ENCODE measurements at places on chromosomes 6 and 20.
A peak's percentile ranks its signal among the peaks of the same experiment; 100 is the strongest.

- no peak for DNase-seq
Observed at GRCh38 chr6:169962604-169963469, 211.4 kb downstream of the ERMARD start.

DNA sequence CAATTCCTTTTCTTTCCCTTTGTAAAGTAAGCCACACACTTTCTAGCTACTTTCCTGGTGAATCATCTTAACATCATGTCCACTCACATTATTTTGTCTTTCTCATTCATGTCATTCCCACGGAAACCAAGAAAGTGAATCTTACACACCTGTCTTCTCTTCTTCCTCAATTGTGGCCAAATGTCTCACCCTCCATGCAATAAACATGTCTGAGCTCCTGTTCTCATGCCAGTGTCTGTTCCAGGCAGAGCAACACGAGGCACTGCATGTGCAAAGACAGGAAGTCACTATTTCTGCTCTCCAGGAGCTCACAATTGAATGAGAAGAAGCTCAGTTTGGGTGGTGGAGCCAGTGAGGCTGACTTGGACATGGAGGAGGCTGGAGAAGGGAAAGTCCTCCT, 29.0 kb upstream of the TMEM244 start:
- DNase-seq = no peak

- DNase-seq = no peak
Observed at GRCh38 chr6:12545619-12546409, 170.8 kb upstream of the PHACTR1 start.

- peak; percentile 94 for DNase-seq
Observed at GRCh38 chr6:33208091-33208967, at the start of gene RING1. TSS of gene RING1 (plus strand) at chr6:33208500. CDS start at chr6:33208823, 323 bp downstream.

GRCh38 chr20:33859157-33859695, 48.1 kb downstream of the CHMP4B start:
- no peak for DNase-seq

- no peak for DNase-seq
Observed at GRCh38 chr6:150877928-150878327, 12.4 kb downstream of the MTHFD1L start.

GRCh38 chr20:20102163-20102562, 49.8 kb downstream of the CFAP61 start:
- DNase-seq = no peak

- no peak for DNase-seq
Observed at GRCh38 chr6:147603392-147604081, 95.0 kb downstream of the SAMD5 start.

GRCh38 chr6:42104095-42104803, 38.2 kb downstream of the C6orf132 start:
- peak; percentile 84 for DNase-seq

- DNase-seq = peak; percentile 60
Observed at GRCh38 chr20:47502271-47503239, 868 bp downstream of the NCOA3 start.

GRCh38 chr20:33940666-33941065, 53.0 kb upstream of the RALY start:
- no peak for DNase-seq

DNA sequence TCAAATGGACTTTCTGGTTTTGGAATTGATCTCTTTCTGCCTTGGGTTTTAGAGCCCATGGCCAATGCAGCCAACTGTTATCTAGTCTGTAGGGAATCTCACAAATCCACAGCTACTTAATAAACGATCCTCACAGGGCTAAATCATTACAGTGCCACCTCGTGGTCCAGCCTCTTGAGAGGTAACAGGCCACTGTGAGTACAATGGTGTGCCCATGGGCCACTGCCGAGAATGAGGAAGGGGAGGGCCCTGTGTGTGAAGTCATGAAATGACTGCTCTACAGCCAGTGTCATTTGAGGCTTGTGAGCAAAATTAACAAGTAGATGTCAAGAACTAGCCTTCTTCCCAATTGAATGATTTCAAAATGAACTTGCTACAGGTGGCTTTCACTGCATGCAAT, 54.3 kb upstream of the GMPR start:
- DNase-seq = peak; percentile 62

DNA sequence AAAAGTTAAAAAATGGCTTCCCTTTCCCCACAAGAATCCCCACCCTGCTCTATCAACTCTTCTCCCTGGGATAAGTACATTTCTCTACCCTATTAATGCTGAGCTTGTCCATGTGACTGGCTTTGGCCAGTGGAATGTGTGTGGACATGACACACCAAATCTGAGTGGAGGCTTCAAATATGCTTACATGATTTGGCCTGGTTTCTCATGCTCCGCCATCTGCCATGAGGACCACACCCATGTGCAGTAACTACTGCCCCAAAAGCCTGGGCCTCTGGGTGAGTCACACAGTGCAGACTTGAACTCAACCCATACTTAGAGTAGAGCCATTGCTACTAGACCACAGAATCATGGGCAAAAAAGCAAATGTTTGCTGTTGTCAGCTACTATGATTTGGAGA, 65.4 kb downstream of the PRND start:
- DNase-seq = no peak

GRCh38 chr20:60138256-60139220, 180.3 kb downstream of the CDH26 start:
- peak; percentile 13 for DNase-seq

- no peak for DNase-seq
Observed at GRCh38 chr6:128365520-128366160, 154.8 kb downstream of the PTPRK start.

DNA sequence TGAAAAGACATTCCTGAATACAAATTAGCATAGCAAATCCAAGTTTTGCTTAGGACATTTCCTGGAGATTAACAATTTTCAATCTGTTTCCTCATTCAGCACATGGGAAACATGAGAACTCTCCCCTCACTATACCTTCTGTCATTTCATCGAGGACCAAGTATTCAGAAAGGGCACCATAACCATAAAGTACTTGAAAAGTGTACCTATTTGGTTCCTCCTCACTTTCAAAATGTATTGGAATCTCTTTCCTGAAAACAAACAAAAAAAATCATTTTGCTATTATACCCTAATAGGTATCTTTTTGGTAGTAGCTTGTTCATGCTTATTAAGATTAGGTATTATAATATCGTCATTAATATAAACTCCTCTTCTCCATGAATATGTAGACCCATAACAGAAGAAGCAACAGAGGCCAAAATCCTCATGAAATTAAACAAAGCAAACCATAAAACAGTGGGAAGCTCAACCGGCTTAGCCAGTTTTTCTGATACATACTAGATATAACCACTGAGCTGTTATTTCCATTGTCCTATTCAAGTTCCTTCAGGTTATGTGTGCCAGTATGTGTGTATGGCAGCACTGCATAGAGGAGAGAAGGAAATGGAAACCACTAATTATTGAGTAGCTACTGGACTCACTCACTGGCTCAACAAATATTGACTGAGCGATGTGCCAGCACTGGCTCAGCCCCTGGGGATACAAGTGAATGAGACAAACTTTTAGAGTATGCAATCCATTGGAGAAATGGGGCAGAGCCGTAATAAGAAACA, 274.0 kb downstream of the MAFB start:
- no peak for DNase-seq

- no peak for DNase-seq
Observed at GRCh38 chr20:49672096-49672664, 41.5 kb downstream of the B4GALT5 start.

DNA sequence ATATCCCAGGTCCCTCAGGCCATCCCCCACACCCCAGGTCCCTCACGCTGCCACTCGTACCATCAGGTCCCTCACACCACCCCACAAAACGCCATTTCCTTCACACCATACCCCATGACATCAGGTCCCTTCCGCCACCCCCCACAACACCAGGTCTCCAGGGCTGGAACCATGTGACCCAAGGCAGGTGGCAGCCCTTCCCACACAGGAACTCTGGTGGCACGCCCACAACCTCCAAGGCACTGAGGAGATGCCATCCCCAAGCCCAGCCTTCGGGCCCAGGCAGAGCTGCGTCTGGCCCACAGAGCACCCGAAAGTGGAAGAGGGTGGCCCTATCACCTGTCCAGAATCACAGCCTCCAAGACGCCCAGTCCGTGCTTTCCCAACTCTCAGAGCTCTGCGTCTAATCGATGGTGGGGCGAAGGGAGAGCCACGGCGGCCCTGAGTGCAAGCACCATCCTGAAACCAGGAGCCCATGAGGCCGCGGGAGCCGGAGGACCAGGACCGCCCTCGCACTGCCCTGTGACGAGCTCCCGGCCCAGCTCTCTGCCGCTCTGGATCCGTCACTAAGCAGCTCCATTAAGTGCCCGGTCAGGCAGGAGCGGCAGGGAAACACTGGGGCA, 12.7 kb downstream of the TAF4 start:
- DNase-seq = no peak

Data from germinal center (tissue), 1 donor.